ENCODE measurements at places on chromosomes 3 and 15.

- no peak for DNase-seq
These were observed 212.5 kb upstream of the UBE2E1 start for GRCh38 chr3:23592961-23593931.

GRCh38 chr3:131349454-131349853 is 32.1 kb upstream of the NUDT16 start:
- DNase-seq, result no peak

- DNase-seq, result no peak
These were observed 40.2 kb downstream of the ZNF148 start for GRCh38 chr3:125334675-125335560.

DNA sequence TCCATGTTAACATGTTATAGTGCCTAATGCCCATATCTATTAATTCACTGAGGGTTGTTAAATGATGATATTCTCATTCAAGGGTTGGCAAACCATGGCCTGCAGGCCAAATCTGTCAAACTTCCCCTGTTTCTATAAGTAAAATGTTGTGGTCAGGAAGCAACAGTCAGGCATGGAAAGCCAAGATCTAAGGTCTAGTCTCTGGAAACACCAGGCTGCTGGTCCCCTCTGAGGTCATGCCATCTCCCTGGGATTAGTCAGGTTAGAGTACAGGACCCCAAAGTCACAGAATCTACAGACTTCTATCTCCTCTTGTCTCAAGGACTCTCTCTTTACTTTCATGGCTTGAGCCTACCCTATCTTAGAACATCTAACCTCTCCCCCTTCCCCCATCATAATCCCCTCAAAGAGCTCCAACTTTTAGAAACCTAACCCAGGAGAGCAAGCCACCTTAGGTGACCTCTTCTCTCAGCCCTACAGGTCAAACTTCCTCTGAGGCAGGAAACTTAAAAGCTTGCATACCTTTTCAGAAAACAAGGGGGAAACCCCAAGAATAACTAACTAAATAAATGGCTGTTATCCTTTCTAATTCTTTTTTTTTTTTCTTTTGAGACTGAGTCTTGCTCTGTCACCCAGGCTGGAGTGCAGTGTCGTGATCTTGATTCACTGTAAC is 15.3 kb upstream of the HERC1 start:
- DNase-seq, result no peak

DNA sequence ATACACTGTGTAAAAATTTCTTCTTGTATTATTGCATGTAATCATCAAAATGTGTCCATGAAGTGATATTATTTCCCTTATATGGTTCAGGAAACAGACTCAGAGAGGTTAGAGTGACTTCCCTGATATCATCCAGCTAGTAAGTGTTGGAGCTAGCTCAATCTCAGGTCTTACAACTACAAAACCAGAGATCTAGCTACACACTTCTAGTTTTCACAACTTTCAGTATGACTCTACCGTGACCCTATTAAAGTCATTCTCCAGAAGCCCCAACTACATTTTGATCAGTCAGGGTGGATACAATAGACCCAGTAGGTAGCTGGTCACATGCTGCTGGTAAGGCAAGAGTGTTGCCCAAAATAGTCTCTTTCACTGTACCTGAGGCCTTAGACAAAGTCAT is 165.3 kb downstream of the GOLIM4 start:
- DNase-seq, result no peak

DNA sequence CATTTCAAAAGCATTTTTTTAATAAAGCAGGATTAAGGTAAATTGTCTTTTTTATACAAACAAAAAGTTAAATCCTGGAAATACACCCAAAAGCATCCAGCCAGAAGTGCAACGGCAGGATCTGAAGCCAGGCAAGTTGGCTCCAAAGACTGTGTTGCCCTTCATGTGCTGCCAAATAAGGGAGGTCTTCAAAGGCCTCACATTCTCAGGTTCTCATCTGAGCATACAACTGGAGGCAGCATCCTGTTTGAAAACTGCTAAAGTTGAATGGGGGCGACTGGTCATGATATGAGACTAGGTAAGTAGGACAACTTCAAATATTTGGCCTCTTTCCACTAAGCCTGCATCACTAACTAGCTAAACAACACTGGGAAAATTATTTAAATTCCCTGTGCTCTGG is 52.2 kb downstream of the IMPG2 start:
- no peak for DNase-seq

DNA sequence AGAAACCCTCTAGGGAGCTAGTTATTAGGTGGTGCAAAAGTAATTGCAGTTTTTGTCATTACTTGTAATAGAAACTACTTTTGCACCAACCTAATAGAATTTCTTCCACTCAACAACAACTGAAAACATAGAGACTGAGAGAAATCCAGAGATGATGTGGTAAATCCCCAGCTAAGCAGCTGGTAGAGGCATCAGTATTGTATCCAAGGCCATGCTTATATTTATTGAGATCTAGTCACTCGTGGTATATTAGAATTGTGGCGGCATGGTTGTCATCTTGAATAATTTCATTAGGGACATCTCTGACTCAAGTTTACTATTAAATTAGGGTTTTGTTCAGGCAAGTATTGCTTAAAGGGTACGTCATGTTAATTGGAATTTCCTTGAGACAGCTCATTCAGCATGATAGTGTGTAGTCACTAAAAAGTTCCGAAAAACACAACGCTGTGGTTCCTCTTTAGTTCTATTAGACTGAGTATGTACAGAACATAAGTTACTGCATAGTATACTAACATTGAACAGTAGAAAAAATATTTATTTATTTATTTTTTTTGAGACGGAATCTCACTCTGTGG is 35.3 kb downstream of the PAK2 start:
- no peak for DNase-seq
